ENCODE measurements at places on chromosomes 16 and 17. TPM values are rescaled to one million over a fixed set of nuclear protein-coding genes. Genes with fewer than 3 reads are reported as not detected.

GRCh38 chr17:51289696-51290111 is 29.4 kb downstream of the UTP18 start:
- H3K27ac ChIP-seq = no peak overlapping the region
- no peaks in the 10 kb centered on the region for H3K27me3 ChIP-seq
- DNase-seq = no peak
- peaks cover 41% of the 10 kb centered on the region for H3K36me3 ChIP-seq

DNA sequence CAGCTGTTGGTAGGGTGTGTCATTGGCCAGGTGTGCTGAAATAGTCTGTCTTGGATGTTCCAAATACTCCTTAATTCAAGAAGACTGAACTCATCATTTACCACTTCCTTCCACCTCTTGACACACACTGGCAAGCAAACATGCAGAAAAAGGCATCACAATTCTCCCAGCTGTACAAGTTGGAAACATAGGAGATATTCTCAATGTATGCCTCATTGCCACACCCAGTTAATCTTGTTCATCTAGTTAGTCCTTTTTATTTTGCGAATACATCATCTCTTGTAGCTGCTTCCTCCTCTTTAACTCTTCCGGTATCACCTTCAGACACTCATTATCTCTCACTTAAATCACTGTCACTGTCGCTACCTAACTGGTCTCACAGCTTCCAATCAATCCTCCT is 75.1 kb upstream of the GOT2 start:
- no peak overlapping the region for H3K4me3 ChIP-seq
- H3K27me3 ChIP-seq = peaks cover 32% of the 10 kb centered on the region
- H3K36me3 ChIP-seq = no peaks in the 10 kb centered on the region

GRCh38 chr16:3095869-3096268 is 3.2 kb downstream of the ZSCAN10 start:
- peaks cover 50% of the 10 kb centered on the region for H3K27me3 ChIP-seq
- no peak overlapping the region for H3K27ac ChIP-seq
- DNase-seq = no peak
- H3K4me3 ChIP-seq = no peak overlapping the region
- peaks cover 30% of the 10 kb centered on the region for H3K4me1 ChIP-seq

- H3K36me3 ChIP-seq = peaks cover 6% of the 10 kb centered on the region
- no peak for DNase-seq
- no peak overlapping the region for H3K4me3 ChIP-seq
- no peaks in the 10 kb centered on the region for H3K4me1 ChIP-seq
- no peaks in the 10 kb centered on the region for H3K27me3 ChIP-seq
- H3K27ac ChIP-seq = no peak overlapping the region
Measured at GRCh38 chr17:82820278-82821251, 19.3 kb downstream of the ZNF750 start.

DNA sequence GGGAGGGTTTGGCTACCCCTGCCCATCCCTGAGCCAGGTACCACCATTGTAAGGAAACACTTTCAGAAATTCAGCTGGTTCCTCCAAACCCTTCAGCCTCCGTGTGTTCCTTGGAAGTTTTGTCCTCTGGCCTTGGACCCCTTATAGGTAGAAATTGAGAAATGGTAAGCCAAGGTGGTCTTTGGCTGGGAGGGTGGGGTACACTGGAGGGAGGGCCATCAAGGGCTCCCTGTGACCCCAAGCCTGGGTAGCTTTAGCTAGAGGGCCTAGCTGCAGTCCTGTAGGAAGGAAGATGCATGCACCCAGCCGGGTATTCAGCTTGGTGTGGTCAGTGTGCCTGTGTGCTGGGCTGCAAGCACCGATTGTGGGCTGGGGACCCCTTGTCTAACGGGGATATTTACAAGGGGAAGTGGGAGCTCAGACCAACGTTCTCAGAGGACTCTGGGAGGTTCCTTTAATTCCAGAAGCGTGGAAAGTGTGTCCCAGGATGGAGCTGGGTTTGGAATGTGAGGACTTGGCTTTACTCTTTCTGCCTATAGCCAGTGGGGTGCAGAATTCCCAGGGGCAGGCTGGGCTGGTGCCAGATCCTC is 6.8 kb downstream of the NAT9 start:
- peaks cover 74% of the 10 kb centered on the region for H3K36me3 ChIP-seq
- DNase-seq = no peak
- peak overlapping the region; percentile 67 for H3K27ac ChIP-seq
- H3K27me3 ChIP-seq = no peaks in the 10 kb centered on the region
- H3K4me3 ChIP-seq = no peak overlapping the region

The PDPK1 gene
- 57.4 TPM for total RNA-seq

The QPRT gene
- 7.5 TPM for total RNA-seq

DNA sequence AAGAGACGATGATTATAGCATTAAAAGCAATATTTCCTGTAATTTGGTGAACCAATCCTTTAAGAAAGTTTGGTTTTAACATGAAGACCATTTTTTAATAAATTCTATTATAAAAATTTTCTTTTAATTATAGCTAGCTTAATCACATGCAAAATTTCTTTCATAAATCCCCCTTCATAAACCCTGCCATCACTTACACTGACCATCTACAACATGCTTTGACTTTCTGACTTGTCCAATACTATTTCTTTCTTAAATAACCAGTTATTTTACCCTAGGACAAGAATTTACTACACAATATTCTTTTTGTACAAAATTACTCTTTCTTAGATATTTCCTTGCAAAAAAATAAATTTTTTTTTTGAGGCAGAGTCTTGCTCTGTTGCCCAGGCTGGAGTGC is 1334.8 kb downstream of the CDH11 start:
- no peak for DNase-seq
- no peaks in the 10 kb centered on the region for H3K36me3 ChIP-seq
- no peak overlapping the region for H3K4me3 ChIP-seq
- no peak overlapping the region for H3K27ac ChIP-seq
- no peaks in the 10 kb centered on the region for H3K4me1 ChIP-seq
- no peaks in the 10 kb centered on the region for H3K27me3 ChIP-seq

DNA sequence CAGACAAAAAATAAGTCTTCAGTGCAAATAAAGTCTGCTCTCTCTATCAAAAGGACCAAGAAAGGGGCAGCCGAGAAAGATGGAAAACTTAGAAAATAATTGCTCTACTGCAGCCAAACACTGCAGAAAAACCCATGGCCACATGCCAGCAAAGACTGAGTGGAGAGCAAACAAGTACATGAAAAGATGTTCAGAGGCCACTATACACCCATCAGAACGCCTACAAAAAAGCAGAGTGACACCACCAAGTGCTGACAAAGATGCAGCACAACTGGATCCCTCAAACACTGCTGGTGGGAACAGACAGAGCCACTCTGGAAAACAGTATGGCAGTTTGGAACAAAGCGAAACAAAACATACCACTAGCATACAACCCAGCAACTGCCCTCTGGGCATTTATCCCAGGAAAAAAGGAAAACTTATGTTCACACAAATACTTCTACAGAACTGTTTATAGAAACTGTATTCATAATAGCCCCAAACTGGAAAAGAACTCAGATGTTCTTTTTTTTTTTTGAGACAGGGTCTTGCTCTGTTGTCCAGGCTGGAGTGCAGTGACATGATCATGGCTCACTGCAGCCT is 36.7 kb downstream of the KIAA0753 start:
- H3K36me3 ChIP-seq = peaks cover 3% of the 10 kb centered on the region
- no peak overlapping the region for H3K4me3 ChIP-seq
- peaks cover 8% of the 10 kb centered on the region for H3K4me1 ChIP-seq
